Stimulated activated CD4-positive, alpha-beta T cell treated with anti-CD3 and anti-CD28 coated beads, TNF-alpha, amount 100 ng/mL, for 1 hour (primary cell): ENCODE measurements at places on chromosomes 16 and 17.
A peak's percentile ranks its signal among the peaks of the same experiment; 100 is the strongest.

- no peak for DNase-seq
These were observed 215.3 kb downstream of the C16orf95 start for GRCh38 chr16:87101903-87102302.

GRCh38 chr17:28738680-28739384 is 5.0 kb upstream of the TRAF4 start:
- DNase-seq = no peak

DNA sequence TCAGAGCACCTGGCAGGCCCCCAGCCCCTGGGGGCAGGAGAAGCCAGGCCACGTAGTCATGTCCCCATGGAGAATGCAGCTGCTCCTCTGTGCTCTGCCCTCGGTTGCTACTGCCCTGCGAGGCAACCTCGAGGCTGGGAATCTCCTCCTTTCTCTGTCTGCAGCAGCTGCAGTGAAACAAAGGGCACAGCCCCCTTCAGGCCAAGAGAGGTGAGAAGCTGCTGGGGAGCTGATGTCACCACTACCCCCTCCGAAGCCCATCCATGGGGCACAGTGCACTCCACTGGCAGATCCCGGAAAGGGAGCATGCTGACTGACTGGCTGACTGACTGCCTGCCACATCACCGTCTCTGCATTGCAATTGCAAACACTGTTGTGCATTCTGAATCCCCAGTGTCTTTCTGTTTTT is 103.7 kb downstream of the GRIN2A start:
- no peak for DNase-seq

DNA sequence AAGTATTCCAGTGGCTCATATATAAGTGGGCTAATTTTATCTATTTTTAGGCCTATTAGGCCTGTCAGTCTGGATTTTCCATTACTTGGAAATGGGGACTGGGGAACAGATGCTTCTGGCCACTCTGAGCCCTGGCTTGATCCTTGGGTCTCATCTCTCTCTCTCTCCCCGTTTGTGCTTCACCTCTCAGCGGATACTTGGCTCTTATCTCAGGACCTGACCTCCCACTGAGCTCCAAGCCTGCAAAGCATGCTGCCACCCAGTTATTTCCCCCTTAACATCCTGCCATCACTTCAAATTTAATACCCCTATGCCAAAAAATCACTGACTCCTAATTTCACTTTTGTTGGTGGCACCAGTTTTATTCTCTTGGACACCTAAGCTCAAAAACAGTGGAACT is 4.2 kb downstream of the ZNF843 start:
- no peak for DNase-seq

DNA sequence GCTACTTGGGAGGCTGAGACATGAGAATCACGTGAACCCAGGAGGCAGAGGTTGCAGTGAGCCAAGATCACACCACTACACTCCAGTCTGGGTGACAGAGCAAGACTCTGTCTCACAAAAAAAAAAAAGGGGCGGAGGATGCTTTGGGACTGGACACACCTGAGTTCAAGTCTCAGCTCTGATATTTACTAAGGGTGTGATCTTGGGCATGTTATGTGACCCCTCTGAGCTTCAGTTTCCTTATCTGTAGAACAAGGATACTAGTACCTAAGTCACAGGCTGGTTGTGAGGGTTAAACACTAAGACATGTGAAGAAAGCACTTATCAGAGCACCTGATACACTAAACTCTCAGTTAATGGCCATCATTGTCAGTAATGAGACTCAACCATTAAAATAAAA is 25.9 kb downstream of the HOXB1 start:
- no peak for DNase-seq

GRCh38 chr16:380762-381011 is 1.1 kb downstream of the PGAP6 start:
- no peak for DNase-seq

DNA sequence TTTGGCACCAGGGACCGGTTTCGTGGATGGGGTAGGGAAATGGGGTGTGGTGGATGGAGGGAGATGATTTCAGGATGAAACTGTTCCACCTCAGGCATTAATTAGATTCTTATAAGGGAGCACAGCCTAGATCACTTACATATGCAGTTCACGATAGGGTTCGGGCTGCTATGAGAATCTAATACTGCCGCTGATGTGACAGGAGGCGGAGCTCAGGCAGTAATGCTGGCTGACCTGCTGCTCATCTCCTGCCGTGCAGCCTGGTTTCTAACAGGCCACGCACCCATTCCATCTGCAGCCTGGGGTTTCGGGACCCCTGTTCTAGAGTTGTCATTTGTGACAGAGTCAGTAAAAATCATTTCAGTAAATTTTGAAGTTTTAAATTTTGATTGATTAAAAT is 99.7 kb downstream of the CHD9 start:
- no peak for DNase-seq

DNA sequence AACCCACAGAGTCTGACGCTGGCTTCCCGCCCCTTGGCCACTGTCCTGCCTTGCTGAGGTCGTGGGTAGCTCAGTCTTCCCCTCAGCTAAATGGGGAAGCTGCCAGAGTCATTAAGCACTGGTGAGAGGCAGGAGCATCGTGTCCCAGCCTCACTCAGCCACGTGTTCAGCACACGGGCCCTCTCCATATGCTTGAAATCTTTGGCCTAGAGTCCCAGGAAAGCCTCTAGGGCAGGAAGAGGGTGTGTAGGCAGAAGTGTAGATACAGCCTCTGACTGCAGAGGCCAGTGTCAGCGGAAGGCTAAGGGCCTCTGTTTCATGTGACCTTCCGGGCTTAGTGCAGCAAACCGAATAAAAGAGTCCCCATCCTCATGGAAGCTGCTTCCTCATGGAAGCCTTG is 4.1 kb downstream of the DHODH start:
- DNase-seq = no peak

GRCh38 chr16:23186171-23186570 is 3.6 kb downstream of the SCNN1G start:
- DNase-seq = no peak

DNA sequence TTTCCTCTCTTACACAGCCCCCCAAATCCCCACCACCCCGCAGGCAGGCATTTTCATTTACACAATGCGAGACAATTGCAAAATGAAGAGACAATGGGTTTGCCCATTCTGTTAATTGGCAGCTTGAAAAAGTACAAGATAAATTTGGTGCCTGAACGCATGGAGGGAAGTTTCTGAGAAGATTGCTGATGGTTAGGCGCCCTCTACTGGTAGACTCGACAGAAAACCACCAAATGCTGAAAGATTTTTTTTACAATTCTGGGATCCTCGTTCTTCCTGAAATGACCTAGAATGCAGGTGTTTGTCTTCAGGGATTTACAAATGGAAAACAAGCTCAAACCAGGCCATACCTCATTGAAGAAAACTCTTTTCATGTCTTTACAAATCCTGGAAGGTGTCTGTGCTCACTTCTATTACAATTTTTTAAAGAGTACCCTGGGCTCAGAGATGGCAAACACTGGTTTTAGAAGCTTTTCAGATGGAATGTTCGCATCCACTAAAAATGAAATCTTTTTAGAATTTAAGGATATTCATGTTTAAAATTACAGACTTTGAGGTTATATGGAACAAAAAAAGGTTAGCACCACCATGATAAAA is 338.5 kb downstream of the PMP22 start:
- peak; percentile 3 for DNase-seq

- no peak for DNase-seq
These were observed at the start of gene GPR139 for GRCh38 chr16:20073203-20074098. Gene GPR139 (minus strand): TSS chr16:20073890. CDS start chr16:20073616, 274 bp downstream.

GRCh38 chr16:85221771-85222154 is 109.5 kb upstream of the CIBAR2 start:
- DNase-seq = no peak

DNA sequence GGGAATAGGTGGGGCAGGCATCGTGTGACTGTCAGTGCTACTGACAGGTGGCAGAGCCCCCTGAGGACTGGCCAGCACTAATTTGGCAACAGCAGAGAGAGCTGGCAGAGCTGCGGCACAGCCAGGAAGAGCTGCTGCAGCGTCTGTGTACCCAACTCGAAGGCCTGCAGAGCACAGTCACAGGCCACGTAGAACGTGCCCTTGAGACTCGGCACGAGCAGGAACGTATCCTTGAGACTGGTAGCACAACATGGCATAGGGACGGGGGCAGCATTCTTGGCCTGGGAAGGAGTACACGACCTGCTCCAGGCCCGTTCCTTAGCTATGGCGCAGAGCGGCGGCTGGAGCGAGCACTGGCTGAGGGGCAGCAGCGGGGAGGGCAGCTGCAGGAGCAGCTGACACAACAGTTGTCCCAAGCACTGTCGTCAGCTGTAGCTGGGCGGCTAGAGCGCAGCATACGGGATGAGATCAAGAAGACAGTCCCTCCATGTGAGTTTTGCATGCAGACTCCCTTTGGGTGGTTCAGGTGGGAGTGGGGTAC is 3.0 kb upstream of the NRN1L start:
- DNase-seq = no peak

GRCh38 chr17:79968116-79968515 is 67.6 kb downstream of the TBC1D16 start:
- no peak for DNase-seq

DNA sequence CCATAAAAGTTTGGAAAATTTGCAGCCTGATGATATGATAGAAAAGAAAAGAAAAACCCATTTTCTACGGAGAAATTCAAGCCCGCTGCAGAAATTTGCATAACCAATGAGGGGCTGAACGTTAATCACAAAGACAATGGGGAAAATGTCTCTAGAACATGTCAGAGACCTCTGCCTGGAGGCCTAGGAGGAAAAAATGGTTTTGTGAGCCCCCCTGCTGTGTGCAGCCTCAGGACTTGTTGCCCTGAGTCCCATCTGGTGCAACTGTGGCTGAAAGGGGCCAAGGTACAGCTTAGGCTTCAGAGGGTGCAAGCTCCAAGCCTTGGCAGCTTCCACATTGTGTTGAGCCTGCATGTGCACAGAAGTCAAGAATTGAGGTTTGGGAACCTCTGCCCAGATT is 1267.4 kb upstream of the GOT2 start:
- no peak for DNase-seq

- no peak for DNase-seq
These were observed 185.9 kb downstream of the KCNJ2 start for GRCh38 chr17:70355185-70355584.

GRCh38 chr16:78742501-78743283 is 643.2 kb downstream of the WWOX start:
- DNase-seq = peak; percentile 59

- DNase-seq = no peak
These were observed 9.3 kb downstream of the HEXIM2 start for GRCh38 chr17:45170931-45171337.

- no peak for DNase-seq
These were observed 21.8 kb upstream of the BCO1 start for GRCh38 chr16:81216706-81217105.

GRCh38 chr17:30600830-30601494 is 123.8 kb downstream of the GOSR1 start:
- DNase-seq = peak; percentile 9
